ENCODE measurements at places on chromosomes 3 and 15.

DNA sequence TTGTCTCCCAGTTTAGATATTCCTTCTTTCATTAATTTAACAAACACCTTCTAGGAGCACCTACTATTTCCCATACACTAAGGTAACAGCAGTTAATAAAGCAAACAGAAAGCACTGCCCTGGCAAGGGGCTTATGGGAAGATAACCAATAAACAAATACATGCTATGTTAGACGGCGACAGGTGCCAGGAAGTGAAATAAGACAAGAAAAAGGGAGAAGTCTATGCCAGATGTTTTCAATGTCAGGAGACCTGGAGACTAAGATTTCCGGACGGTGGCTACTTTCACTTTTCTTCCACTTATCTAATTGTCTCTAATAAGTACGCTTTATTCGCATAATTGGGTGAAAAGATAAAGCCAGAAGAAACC, 32.5 kb upstream of the ZNF445 start:
- peak; percentile 43 for DNase-seq

GRCh38 chr15:39139431-39140059, 441.3 kb upstream of the THBS1 start:
- no peak for DNase-seq

DNA sequence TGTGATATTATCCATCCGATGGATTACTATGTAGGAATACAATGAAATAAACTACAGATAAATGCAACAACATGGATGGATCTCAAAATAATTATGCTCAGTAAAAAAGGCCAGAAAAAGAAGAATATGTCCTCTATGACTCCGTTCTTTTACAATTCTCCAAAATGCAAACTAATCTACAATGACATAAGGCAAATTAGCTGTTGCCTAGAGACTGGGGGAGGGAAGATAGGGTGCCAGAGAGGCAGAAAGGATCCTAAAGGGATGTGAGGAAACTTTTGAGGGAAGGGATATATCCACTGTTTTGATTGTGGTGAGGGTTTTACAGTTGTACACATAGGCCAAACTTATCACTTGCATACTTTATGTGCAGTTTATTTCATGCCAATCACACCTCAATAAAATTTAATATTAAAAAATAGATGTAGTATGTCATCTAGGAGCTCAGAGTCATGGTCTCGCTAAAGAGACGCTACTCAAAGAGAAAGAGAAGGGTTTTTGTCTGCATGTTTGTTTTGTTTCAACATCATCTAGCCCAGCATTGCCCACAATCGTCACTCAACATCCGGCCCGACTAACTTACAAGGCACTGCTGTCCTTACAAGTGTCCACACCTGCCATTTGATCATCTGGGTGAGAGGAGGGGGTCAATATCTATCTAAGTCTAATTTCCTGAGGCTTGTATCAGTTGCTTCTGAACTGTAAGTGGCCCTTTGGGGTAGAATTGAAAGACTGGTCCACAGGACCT, 29.5 kb downstream of the HES1 start:
- no peak for DNase-seq

DNA sequence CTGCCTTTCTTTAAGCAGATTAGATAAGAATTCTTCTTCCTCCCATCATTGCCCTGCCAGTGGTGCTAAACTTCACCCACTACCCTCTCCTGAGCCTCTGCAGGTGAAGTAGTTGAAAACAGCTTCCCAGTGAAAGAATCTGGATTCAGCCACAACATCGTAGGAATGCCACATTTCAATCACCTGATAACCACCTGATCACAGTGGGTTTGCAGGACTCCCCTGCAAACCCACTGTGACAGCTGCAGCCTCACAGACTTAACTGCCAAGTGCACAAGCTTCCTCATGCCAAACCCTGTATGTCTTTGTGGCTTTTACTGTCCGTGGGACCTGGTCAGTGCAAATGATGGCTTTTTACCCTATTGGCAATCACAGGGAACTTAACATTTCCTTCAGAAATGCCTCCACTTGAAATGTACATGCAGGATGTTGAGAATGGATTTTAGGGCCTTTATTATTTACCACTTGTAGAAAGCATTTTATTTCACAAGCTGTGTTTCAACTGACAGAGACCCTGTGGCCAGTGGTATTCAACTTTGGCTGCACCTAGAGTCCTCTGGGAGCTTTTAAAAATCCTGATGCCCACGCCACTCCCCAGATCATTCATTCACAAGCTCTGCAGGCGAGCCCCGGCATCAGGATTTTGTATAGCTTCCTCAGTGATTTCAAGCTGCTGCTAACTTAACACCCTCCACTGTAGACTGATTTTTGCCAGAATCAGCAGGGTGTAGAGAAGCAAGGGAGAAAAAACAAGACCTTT, 49.1 kb downstream of the OXNAD1 start:
- DNase-seq, result no peak

DNA sequence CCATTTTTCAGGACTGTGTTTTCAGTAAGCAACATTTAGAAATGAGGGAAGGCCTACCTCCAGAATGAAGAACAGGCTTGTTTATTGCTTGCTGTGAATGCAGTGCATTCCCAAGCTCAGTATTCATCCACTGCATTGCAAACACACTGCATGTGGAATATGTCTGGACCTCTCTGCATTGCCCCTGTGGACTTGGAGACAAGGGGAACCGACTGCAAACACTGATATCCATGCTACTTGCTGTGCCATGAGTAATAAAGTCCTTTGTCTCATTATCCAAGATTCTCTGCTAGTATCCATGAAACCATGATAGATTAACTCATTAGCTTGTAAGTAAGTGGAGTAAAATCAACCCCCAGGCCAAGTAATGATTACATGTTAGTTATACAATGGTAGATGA, 301.2 kb upstream of the NR2E3 start:
- DNase-seq, result no peak

- DNase-seq, result no peak
Observed at GRCh38 chr3:179970746-179971145, 66.0 kb downstream of the PEX5L start.

GRCh38 chr15:99057697-99058420, 47.0 kb upstream of the SYNM start:
- DNase-seq, result no peak

All from RKO (cell line).